CD8-positive, alpha-beta memory T cell (primary cell): ENCODE measurements at places on chromosomes 3 and 15.

DNA sequence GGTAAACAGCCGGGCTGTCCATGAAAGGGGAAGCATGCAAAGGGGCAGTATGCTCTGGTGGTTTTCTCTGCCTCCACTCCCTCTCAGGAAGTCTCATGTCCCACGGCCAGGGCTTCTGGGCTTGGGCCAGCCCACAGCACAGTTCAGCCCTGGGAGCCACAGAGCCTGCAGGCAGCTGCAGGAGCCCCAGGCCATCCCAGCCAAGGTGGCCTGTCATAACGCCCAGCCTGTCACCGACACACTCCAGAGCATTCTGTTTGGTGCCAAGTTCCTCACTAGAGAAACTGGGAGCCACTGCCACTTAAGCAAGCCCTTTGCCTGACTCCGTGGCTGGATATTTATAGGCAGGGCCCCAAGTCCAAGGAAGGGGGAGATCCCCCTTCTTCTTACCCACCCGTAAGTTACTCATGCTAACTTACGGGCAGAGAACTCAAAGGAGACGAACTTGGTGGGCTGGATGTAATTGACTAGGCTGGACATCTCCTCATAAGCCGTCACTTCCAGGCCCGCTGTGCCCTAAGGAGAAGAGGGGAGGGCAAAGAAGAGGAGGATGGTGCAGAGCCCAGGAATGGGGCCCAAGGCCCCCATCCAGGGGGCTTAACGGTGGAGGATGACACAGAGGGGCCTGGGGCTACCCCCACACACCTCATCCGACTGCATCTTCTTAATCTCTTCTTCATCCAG is 11.7 kb downstream of the PLCB2 start:
- peaks cover 16% of the 10 kb centered on the region for H3K36me3 ChIP-seq
- no peak overlapping the region for H3K27ac ChIP-seq
- no peaks in the 10 kb centered on the region for H3K4me1 ChIP-seq
- DNase-seq = no peak
- no peak overlapping the region for H3K4me3 ChIP-seq

DNA sequence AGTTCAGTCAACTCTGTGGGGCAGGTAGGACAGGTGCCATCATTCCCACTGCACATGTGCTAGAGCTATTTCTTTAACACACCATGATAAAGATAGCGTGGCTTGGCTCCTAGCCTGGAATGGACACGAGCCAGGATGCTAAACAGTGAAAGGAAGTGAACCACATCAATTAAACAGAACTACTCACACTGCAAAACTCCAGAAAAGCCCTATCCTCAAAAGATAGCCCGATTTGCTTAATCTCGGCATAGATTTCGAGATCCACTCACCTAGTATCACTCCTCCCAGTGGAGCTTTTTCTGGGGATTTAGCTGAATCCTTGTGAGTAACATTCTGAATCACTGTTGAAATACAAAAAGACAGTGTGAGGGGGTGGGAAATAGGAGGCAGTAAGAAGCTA is 118.0 kb downstream of the ABI3BP start:
- no peak overlapping the region for H3K27ac ChIP-seq
- no peaks in the 10 kb centered on the region for H3K36me3 ChIP-seq
- no peak for DNase-seq
- no peaks in the 10 kb centered on the region for H3K27me3 ChIP-seq
- no peak overlapping the region for H3K4me3 ChIP-seq
- no peaks in the 10 kb centered on the region for H3K4me1 ChIP-seq

GRCh38 chr3:40873934-40874699 is 325.2 kb upstream of the CTNNB1 start:
- H3K27me3 ChIP-seq = no peaks in the 10 kb centered on the region
- no peak overlapping the region for H3K4me3 ChIP-seq
- no peak for DNase-seq
- no peaks in the 10 kb centered on the region for H3K4me1 ChIP-seq
- no peaks in the 10 kb centered on the region for H3K36me3 ChIP-seq

DNA sequence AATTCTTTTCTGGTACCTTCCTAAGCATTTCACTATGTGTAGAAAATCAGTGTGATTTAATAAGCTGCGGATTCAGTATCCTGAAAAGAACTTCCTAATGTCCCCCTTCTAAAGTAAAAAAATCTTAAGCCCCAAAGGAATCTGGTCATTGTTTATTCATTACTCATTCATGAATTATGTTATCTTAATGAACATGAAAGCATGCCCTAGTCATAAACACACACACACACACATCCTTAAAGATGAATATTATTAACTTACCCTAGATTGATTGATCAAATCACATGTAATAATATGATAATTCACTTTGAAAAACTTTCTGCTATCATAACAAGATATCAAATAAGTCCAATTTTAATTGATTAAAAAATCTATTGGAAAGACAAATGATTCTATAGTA is 96.4 kb upstream of the BFSP2 start:
- DNase-seq = no peak
- H3K36me3 ChIP-seq = no peaks in the 10 kb centered on the region
- H3K4me1 ChIP-seq = no peaks in the 10 kb centered on the region
- no peak overlapping the region for H3K4me3 ChIP-seq
- H3K27me3 ChIP-seq = no peaks in the 10 kb centered on the region
